ENCODE measurements at places on chromosomes 16 and 17.

GRCh38 chr16:77759201-77759600 lies 29.2 kb upstream of the VAT1L start:
- DNase-seq, result no peak

DNA sequence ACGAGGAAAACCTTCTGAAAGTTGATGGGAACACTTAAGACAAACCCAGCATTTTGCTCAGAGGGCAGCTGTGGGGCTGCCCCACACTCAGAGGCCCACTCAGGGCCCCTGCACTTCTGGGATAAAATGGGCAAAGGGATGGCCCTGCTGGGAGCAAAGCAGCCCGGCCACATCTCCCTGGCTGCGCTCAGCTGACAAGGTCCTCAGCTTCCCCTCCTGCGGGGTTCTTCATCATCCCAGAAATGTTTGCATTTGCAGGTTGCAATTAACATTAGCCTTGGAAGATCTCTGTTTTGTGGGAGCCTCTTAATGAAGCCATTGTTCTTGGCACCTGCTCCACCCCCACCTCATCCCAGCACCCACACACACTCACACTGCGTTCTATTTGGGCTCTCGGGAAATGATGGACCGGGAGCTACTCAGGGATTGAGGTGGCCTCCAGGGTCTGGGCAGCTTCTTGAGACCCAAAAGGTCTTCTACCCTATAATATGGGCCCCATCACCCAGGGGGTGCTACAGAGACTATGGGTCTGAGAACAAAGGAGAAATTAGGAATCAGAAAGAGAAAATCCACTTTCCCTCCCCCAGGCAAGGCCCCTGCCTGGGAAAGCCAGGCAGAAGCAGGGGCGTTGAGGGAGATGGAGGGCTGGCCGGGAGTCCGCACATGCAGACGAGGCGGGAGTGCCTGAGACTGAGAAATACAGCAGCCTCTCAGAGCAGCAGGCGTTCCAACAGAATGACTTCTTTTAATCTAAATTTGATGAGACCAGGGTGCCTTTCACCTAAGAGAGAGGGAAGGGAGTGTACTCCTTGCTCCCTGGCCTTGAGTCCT lies 53.7 kb upstream of the RPL38 start:
- no peak for DNase-seq

DNA sequence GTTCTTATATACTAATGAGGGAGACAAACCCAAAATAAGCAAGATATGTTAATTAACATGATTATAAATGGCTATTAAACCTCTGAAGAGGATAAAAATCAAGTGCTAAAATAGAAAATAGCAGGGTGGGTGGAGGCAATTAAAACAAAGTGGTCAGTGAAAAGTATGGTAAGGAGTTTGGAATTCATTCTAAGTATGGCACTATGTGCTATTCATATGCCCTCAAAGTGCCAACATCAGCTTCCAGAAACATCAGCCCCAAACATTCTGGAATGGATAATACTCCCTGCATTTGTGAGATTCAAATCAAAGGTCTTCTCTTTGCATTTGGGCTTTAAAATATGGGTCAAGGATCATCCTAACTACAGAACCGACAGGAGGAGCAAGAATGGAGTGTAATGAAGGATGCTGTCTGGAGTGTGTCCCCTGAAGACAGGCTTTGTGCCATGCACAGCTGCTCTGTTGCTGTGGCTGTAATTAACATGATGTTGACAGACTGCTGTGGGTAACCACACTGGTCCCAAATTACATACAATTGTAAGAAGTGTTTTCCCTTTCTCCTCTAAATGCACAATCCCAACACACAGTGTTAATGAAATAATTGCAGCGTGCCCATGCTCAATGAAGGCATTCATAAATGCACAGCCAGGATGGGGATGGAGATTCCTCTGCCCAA lies 93.1 kb downstream of the VAT1L start:
- DNase-seq, result no peak

DNA sequence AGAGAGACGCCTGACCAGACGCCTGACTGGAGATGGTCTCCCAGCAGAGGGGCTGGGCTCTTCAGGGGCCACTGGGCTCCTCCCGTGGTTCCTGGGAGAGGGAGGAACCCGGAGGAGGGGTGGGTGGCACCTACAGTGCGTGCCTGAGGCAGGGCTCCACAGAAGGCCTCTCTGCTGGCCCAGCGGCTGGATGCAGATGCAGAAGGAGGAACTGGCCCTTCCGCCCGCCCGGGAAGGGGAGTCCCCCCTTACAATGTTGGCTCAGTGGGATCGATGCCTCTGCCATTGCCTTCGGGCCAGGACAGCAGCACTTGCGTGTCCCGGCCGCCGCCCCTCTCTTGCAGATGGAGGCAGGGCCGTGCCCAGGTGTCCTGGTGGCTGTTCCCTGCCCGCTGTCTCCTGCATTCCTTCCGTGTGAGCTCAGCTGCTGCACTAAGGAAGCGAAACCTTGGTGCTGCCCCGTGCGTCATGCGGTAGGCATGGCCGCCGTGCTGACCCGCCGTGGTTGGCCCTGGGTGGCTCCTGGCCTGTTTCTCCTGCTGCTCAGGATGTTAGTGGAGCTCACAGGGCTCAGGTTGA lies 15.1 kb downstream of the BAIAP2 start:
- no peak for DNase-seq

Data from NCI-H2081 treated with DMSO at 0.1 percent for 48 hours (cell line).